Fibroblast of the aortic adventitia (primary cell): ENCODE measurements at places on chromosomes 4 and X. TPM values are rescaled to one million over a fixed set of nuclear protein-coding genes. Genes with fewer than 3 reads are reported as not detected.
A peak's percentile ranks its signal among the peaks of the same experiment; 100 is the strongest.

GRCh38 chr4:113607998-113608397 is 153.5 kb downstream of the CAMK2D start:
- no peak for DNase-seq

GRCh38 chr4:123996718-123997510 is 600.3 kb downstream of the SPRY1 start:
- no peak for DNase-seq

DNA sequence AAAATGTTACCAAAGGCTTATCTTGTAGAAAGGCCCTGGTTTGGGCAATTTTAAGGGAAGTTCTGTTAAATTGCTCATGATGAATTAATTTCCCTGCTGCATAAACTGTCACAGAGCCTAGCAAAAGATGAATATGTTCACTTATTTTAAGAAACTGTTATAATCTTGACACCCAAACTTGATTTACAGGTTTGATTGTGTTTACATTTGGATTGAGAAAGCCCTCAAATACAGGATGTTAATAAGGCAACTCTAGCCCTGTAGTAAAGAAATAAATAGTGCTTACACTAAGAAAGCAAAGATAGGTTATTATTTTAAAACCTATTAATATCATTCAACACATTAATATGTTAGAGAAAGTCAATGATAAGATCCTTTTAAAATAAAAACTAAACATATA is 18.3 kb downstream of the GYG2 start:
- no peak for DNase-seq

DNA sequence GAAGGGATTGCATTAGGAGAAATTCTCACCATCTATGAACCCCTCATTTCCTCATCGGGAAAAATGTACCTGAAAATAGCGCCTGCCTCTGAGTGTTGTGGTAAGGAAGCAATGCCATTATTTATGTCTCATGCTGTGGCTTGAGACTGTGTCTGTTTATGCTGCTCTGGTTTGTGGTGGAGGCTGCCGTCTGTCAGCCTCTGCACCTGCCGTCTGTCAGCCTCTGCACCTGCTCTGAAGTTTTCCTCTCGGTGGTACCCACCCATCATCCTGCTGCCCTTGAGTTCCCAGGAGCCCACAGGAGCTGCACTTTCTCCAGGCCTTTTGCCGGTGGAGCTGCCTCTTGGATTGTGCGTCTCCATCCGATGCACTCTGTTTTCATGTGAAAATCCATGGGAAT is 68.5 kb upstream of the PPP2R3B start:
- no peak for DNase-seq

GRCh38 chr4:610411-611261 is 14.7 kb upstream of the PDE6B start:
- DNase-seq = peak; percentile 46

DNA sequence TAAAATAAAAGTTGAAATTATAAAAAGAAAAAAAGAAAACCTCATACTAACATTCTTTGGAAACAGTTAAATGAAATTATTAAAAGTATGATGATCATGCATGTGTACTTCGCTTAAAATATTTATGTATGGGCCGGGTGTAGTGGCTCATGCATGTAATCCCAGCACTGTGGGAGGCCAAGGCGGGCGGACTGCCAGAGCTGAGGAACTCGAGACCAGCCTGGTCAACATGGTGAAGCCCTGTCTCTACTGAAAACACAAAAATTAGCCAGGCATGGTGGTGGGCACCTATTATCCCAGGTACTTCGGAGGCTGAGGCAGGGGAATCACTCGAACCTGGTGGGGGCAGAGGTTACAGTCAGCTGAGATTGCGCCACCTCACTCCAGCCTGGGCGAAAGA is 952.2 kb upstream of the FTHL17 start:
- no peak for DNase-seq

DNA sequence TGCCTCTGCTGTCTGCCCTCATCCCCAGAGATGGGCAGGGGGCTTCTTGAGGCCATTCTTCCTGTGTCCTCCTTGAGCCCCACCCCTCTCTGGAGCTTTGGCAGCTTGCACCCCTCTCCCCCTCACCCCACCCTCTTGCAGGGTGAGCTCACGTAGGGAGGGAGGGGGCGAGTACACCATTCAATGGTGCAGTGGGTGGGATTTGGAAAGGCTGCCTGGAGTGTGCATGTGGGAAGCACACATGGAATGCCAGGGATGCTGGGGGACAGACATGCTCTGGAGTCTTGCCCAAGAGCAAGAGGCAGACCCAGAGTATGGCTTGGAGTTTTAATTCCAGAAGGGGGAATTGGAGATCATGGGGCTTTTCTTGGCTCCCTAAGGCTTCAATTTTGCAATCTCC is 5.6 kb downstream of the PAK3 start:
- no peak for DNase-seq

DNA sequence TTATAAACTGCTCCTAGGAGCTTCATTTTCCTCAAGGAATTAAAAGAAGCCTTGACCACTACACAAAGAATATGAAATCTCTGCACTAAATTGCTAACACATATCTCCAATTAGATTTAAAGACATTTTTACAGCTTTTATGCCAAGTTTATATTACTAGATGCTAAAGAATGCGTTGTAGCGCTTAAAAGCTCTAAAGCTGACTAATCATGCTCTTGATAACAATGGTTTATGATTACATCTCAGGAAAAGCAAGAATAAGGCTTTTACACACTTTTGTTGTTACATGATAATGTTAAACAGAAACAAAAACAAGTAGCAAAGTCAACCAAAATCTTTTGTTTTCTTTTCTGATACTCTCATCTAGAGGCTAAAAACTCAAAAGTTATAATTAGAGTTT is 44.7 kb downstream of the SLC10A7 start:
- DNase-seq = peak; percentile 44

GRCh38 chr4:7717946-7718490 is 221.6 kb downstream of the AFAP1 start:
- no peak for DNase-seq

DNA sequence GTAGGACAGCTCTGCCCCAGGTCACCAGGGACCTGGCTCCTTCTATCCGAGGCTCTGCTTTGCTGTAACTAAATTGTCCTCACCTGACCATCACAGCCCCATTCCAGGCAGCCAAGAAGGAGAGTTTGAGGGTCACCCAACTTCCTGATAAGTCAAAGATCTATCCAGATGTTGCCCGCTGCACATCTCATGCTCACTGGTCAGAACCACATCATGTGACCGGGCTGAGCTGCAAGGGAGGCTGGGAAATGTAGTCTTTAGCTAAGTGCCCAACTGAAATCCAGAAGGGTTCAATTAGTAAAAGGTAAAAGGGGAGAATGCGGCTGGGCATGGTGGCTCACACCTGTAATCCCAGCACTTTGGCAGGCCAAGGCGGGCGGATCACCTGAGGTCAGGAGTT is 18.4 kb downstream of the HMX1 start:
- no peak for DNase-seq

DNA sequence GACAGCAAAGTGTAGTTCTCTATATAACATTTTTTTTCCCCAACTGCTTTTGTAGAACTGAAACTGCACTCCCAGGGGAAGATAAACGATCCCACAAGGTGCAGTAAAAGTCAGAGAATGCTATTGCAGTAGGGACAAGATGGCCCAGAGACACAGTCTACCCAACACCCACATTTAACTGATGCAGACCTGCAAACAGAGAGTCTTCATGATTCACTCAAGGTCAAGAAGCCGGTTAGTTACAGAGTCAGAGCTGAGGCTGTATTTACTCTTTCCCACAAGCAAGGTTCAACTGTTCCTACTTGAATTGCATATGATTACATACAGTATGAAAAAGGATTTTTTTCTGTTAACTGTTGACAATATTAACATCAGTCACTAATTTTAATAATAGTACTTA is 654.6 kb downstream of the IL1RAPL1 start:
- no peak for DNase-seq

- no peak for DNase-seq
Observed at GRCh38 chr4:82373486-82373815, 340 bp downstream of the HNRNPD start.

DNA sequence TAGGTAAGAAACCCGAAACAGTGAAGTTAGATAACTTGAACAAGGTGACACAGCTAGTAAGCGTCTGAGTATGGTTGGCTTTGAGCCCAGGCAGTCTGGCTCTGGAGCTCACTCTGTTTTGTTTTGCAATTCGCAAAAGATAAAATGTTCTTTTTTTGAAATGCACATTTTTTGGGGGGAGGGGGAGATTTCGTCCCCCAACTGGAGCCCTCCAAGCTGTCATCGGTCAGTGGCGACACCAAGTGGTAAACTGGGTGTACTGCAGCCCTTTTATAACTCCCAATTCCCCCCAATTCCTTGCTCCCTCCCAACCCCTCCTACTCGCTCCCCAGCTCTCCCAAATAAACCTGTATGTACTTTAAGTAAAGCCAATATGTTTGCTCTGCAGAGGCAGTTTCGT is 2.8 kb upstream of the CLCN5 start:
- peak; percentile 85 for DNase-seq

GRCh38 chr4:15361529-15361928 is 66.3 kb upstream of the C1QTNF7 start:
- no peak for DNase-seq

DNA sequence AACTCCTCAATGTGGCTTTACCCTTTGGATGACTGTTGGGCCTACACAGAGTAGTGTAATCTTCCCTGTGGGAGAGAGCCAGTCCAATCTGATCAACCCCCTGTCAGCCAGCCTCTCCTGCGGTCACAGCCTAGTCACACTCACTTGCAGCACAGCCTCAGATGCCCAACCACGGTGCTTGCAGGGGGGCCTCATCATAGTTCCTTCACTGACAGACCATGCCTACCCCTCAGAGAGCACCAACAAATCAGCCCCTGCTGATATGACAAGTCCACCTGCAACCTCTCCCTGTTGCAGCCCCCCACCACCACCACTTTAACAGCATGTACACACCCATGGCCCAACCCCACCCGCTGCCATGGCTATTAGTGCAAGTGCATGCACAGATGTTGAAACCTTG is 146.8 kb downstream of the HMGN5 start:
- DNase-seq = no peak

DNA sequence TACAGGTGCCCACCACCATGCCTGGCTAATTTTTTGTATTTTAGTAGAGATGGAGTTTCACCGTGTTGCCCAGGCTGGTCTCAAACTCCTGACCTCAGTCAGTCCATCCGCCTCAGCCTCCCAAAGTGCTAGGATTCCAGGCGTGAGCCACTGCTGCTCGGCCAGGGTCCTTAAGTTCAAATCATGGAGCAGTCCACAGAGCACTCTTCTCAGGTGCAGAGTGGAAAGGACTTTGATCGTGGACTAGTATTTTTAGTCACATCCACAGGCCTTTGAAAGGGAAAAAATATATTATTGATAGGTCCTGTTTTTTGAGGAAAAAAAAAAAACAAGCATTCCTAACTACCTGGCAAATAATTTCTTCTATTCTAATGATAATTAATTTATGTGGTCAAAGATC is 31.2 kb downstream of the GAB1 start:
- no peak for DNase-seq

GRCh38 chr4:151100531-151100930 is 1.1 kb downstream of the RPS3A start:
- DNase-seq = no peak

Gene SSX4B
- not detected in 2 replicates for total RNA-seq

Gene SCARB2
- 114 and 184 TPM in 2 replicates for total RNA-seq

Gene GAGE13
- total RNA-seq = not detected in 2 replicates

Gene PPARGC1A
- total RNA-seq = 0.81 and 15.9 TPM in 2 replicates

Gene TMPRSS11E
- total RNA-seq = not detected in 2 replicates

Gene CPZ
- 7.0 and 24.9 TPM in 2 replicates for total RNA-seq

Gene TAF7L
- total RNA-seq = 0.63 and 0.98 TPM in 2 replicates

Gene CSAG3
- total RNA-seq = not detected in 2 replicates
